ENCODE measurements at places on chromosomes 11 and 22.
A peak's percentile ranks its signal among the peaks of the same experiment; 100 is the strongest.

- DNase-seq: no peak
Observed at GRCh38 chr11:122690801-122691548, 35.5 kb downstream of the UBASH3B start.

GRCh38 chr11:64093233-64094039 lies 57.7 kb downstream of the FLRT1 start:
- peak; percentile 84 for DNase-seq

DNA sequence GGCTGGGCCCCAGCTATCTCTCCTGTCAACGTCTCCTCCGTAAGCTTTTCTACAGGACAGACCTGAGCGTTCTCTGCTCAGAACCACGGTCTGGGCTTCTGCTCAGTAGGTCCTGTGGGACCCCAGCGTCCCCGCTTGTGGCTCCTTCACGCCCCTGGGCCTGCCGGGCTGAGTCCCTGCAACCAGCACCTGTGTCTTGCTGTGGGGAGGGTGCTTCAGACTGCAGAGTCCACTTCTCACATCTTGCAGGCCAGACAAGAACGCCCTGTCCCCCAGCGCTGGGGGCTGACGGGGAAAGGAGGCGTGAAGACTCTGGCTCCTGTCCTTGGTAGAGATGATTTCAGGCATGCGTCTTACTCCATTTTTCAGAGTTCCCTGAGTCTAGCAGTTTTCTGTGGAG lies 1480.8 kb downstream of the BRD1 start:
- no peak for DNase-seq

GRCh38 chr11:58771458-58771855 lies 39.7 kb upstream of the GLYAT start:
- DNase-seq: no peak

DNA sequence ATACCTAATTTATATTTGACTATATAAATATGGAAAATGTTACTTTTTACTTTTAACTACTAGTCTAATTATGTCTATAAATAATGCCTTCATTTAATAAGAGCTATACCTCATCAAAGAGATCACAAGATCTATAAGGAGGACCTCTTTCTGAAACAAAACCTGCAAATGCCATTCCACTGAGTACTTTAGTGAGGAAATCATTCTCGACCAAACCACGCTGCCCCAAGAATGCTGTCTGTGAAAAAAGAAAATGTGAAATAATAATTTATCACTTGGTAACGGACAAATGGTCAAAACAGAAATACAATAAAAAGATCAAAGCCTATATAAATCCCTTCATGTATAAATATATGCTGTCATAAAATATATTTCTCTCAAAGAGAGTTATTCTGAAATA lies 301.7 kb downstream of the SBF2 start:
- no peak for DNase-seq

DNA sequence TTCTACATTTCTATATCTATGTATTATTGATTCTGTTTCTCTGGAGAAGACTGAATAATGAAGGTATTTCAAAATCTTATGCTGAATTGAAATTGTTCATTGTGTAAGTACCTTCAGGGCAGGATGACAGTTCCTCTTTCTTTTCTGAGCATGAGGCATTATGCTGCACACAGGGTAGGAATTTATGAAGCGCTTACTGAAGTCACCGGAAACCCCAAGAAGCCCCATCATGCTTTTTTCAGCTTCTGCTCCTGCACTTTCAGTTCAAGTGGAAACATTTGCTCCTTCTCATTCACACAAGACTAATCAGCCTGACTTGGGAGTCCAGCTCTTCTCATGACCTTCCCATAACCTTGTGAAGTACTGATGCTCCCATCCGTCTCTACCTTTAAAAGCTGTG lies 314.7 kb upstream of the SORL1-AS1 start:
- no peak for DNase-seq

GRCh38 chr11:108160970-108161566 lies 39.7 kb downstream of the ACAT1 start:
- DNase-seq: no peak

GRCh38 chr11:77127920-77128691 lies at the start of gene MYO7A:
Gene MYO7A (plus strand): TSS chr11:77128246. CDS start chr11:77130635, 2,389 bp downstream.
- peak; percentile 71 for DNase-seq

- no peak for DNase-seq
Observed at GRCh38 chr22:32824531-32825312, 23.2 kb downstream of the TIMP3 start.

GRCh38 chr11:118161786-118162185 lies 9.2 kb upstream of the SCN4B start:
- no peak for DNase-seq

GRCh38 chr11:44608991-44609782 lies 43.7 kb downstream of the CD82 start:
- DNase-seq: no peak

GRCh38 chr11:122789907-122790306 lies 48.4 kb upstream of the CRTAM start:
- DNase-seq: no peak

DNA sequence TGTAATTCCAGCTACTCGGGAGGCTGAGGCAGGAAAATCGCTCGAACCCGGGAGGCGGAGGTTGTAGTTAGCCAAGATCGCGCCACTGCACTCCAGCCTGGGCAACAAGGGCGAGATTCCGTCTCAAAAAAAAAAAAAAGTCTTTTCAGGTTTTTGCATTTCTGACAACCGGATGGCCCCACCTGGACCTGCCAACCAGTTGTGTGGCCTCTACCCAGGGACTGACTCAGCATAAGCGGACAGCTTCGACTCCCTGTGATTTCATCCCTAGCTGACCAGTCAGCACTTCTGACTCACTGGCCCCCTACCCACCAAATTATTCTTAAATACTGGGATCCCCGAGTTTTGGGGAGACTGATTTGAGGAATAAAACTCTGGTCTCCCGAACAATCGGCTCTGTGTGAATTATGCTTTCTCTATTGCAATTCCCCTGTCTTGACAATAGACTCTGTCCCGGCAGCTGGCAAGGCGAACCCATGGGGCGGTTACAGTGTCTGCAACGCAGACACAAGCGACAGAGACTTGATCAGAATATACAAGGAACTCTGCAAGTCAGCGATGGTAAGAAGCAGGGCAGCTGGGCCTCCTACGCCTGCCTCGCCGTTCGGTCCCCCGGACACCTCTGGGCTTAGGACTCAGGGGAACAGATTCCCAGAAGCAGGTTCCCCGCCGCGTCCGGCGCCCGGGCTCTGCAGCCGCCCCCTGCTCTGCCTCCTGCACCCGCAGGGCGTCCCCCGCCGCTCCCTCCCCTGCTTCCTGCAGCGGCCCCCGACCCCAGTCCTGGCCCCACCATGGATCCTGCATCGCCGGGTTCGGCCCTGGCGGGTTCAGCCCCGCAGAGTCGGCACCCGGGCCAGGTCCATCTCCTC lies 741 bp upstream of the TALDO1 start:
- DNase-seq: peak; percentile 36

DNA sequence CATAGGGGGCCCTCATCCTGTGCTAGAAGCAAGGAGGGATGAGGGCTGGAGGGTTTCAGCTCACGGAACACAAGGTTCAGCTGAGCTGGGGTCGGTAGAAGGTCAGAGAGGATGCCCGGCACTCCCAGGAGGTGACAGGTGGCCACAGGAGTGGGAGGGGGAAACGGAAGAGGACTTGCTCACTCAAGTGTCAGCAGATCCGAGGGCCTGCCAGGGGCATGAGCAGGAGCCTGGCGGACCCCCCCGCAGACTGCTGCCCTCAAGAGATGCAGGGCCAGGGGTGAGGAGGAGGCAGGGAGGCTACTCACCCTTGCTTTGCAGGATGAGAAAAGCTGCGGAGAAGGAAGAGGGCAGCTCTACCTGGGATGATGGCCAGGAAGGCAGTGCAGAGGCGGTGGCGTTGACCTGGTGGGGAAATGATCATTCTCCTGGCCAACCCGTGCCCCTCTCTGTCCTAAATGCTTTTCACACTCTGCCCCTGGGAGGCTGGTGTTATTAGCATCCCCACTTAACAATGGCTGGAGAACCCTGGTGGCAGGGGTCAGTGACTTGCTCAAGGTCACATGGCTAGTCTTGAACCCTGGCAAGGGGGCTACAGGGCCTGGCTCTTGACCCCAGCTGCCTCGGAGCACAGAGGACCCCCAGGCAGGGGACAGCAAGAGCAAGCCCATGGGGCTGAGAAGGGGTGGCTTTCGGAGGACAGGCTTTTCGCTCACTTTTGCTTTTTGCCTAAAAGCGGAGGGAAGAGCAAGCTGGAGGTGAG lies 30.1 kb upstream of the CSNK1E start:
- DNase-seq: no peak

GRCh38 chr11:69981119-69981784 lies 96.9 kb upstream of the ANO1 start:
- no peak for DNase-seq

DNA sequence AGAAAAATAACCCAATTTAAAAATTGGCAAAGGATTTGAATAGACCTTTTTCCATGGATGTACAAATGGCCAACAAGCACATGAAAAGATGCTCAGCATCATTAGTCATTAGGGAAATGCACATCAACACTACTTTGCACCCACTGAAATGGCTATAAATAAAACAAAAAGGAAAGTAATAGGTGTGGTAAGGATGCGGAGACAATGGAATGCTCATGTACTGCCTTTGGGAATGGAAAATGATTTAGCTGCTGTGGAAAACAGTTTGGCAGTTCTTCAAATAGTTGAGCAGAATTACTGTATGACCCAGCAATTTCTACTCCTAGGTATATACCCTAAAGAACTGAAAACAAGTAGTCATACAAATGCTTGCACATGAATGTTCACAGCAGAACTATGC lies 37.4 kb downstream of the LARGE2 start:
- no peak for DNase-seq

DNA sequence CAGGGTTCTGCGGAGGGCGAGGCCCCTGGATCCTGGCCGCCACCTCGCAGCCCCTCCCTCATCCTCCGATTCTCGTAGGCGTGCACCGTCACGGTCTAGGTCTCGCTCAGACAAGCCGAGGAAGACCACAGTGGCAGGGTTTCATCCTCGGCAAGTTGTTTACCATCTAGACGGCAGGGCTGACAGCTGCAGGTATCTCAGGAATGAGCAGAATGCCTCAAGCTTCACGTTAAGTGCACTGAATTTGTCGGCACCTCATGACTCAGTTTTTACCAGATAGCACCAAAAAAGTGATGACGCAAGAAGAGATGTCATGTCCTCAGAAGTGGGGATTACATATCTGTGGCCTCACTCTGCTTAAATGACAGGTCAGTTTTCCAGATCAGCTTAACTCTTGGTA lies 35.1 kb downstream of the WT1 start:
- no peak for DNase-seq

DNA sequence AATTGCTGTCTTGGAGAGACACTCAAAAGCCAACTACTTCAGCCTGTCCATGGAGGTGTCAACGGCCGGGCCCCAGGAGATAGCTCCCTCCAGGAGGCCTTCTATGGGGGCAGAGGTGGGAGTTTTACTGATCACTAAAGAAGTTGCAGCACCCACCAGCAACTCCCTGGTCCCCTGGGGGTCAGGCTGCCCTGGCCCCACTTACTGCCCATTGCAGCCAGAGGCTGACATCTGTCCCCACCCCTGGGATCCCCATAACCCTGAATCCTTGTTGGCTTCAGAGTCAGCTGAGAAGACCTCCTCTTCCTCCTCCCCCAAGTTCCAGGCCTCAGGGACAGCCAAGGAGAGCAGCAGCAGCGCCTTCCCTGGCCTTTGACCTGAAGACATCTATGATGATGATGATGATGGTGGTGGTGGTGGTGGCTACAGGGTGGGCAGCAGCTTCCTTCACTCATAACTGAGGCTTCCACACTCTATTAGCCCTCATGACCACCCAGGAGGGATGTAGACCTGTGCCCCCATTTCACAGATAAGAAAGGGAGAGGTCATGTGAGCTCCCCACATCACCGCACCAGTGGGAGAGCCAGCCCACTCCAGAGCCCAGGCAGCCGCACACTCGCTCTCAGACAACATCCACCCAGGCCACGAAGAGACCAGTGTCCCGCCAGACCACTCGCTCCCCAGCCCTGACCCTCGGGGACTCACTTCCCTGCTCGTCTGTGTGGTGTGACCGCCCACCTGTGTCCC lies 43.8 kb upstream of the FGF3 start:
- no peak for DNase-seq

DNA sequence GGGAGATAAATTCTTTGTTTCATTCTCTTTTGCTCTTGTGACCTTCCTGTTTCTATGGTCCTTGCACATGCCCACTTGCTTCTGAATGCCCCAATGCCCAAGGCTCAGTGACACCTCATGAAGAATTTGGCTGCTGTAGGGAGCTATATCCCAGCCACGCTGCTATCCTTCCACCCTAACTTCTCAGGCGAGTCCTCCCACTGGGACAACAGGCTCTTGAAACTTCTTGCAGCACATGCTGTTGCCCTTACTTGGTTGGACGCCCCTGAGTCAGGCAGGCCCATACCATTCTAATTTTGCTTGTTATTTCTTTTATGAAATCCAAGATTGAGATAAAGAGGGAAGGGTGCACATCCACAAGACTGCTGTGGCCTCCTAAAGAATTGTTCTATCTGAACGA lies 57.6 kb upstream of the BLID start:
- DNase-seq: no peak

DNA sequence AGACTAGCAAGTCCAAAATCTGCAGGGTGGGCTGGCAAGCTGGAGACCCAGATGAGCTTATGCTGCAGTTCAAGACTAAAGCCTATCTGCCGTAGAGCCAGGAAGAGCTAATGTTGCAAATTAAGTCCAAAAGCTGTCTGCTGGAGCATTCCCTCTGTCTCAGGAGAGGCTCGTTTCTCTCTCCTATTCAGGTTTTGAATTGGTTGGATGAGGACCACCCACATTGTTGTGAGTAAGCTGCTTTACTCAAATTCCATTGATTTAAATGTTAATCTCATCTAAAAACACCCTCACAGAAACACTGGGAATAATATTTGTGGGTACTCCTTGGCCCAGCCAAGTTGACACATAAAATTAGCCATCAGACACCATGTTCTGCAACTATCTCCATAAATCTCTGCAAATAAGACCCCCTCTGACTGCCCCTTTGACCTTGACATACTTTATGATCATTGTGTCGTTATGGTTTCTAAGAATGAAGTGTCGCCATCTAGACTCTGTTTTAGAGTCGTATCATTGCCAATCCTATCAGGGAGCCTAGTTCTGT lies 16.8 kb upstream of the CUL5 start:
- DNase-seq: no peak

- no peak for DNase-seq
Observed at GRCh38 chr11:110565357-110566336, 135.9 kb downstream of the FDX1 start.

All from NCI-H345 (cell line).